Renal cortex interstitium (tissue), 15 donors: ENCODE measurements at places on chromosomes 12 and 14. TPM values are rescaled to one million over a fixed set of nuclear protein-coding genes. Genes with fewer than 3 reads are reported as not detected.

- no peak for DNase-seq
Observed at GRCh38 chr12:123516216-123516780, 17.2 kb downstream of the RILPL1 start.

DNA sequence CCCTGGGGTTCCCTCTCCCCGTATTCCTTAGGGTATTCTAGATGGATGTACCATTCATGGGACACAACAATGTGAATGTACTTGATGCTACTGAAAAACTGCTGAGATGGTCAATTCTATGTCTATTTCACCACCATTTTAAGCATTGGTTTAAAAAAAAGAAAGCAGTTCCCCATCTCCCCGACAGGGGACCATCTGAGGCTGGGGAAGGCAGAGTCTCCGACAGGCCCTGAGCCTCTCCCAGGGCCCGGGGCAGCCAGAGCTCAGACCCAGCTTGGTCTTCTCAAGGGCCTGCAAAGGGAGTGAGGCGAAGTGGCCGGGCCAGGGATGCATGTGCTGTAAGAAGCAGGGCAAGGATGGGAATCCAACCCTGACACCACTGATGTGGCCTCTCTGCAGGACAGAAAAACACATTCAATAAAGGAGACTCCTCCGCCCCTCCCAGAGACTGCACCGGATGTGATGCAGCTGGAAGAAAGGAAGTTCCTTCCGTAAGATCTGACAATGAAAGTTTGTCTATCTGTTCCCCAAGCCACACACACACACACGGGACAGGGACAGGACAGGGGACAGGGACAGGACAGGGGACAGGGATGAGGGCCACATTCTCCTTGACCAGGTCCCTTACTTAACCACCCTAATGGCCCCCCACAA is 234.1 kb downstream of the BCL11B start:
- DNase-seq = no peak

GRCh38 chr14:23160924-23161522 is 22.4 kb downstream of the SLC7A8 start:
- no peak for DNase-seq

GRCh38 chr12:1073652-1074051 is 82.6 kb downstream of the ERC1 start:
- no peak for DNase-seq

DNA sequence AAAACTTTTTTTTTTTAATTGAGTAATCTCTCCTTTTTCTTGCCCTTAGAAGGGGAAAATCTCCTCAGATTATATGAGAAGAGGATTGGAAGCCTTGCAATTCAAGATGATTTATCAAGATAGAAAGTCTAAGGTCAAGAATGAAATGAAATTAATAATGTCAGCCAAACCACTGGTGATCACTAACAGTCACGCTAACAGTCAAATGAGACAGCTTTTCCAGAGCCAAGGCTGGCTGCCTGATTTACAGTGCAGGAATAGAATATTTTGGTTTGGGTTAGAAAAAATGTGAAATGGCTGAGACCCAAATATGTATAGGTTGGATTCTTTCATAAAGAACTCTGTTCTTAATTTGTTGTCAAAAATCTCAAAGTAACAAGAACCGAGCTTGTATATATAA is 204.3 kb downstream of the PPM1H start:
- DNase-seq = no peak

DNA sequence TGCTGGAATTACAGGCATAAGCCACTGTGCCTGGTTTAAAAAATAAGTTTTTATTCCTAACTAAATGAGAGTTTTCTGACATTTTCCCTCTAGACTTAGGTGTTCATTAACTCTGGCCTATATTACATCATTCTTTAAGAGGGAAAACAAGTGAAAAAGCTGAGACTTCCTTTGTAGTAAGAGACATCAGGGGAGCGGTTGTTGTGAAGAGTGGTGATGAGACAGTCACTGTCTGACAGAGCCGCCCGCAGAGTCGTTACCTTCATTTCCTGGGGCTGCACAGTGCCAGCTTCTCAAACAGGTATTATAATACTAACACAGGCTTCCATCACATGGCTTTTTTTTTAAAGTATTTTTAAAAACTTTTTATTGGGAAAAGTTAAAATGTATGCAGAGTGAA is 19.7 kb upstream of the TDRD9 start:
- DNase-seq = no peak

GRCh38 chr12:108832730-108833354 is 24.5 kb downstream of the SSH1 start:
- no peak for DNase-seq

- DNase-seq = no peak
Observed at GRCh38 chr14:93234798-93235197, 27.7 kb downstream of the UBR7 start.

GRCh38 chr14:71214241-71214640 is 307.0 kb downstream of the PCNX1 start:
- no peak for DNase-seq

Gene FBLN5
- 166 TPM for polyA plus RNA-seq

- DNase-seq = peak; percentile 83
Observed at GRCh38 chr12:46372544-46373300, at the start of gene SLC38A2. Gene SLC38A2, minus strand, starts transcription at chr12:46372773. Its CDS starts 1,480 bp downstream, at chr12:46371293.

DNA sequence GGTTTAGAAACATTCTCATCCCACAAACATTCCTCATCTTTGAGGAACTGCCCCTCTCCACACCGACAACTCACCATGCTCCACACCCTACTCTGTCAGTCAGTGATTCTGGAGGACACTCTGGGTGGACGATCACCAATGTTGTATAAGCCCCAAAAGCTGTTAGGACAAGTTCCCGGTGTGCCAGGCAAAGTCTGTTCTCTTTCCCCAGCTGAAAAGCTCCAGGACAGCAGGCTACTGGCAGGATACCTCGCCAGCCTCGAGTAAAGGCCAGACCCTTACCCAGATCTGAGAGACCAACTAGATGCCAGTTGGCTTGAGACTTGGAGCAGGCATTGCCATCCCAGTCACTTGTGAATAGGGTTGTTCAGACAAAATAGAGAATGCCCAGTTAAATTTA is 12.0 kb downstream of the KRT5 start:
- DNase-seq = no peak

Gene KIF26A
- polyA plus RNA-seq = 6.2 TPM

GRCh38 chr12:23585782-23586163 is 363.7 kb downstream of the SOX5 start:
- DNase-seq = no peak

DNA sequence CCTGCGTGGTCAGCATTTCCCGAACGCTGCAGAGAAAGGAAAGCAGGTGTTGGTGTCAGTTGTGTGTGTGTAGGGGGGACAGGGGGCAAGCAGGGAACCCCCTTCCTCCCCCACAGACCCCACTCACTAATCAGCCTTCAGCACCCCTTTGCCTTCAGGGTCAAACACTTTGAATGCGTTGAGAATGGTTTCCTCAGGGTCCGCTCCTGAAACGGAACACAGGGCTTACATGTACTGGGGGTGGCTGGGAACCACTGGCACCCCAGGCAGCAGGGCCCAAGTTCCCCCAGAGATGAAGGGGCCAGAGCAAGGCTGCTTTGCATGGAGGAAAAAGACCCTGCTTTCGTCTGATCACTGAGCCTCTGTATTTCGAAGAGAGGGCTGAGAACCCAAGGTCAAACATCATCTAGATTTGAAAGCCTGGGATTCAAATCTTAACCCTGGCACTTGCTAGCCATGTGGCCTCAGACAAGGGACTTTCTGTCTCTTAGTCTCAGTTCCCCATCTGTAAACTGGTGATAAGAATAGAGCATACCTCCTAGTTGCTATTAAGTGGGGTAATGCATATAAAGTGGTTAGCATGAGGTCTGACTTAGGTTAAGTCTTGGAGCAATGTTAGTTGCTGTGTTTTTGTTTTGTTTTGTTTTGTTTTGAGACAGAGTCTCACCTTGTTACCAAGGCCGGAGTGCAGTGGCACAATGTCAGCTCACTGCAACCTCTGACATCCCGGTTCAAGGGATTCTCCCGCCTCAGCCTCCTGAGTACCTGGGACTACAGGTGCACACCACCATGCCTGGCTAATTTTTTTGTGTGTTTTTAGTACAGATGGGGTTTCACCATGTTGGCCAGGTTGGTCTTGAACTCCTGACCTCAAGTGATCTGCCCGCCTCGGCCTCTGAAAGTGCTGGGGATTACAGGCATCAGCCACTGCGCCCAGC is 7.0 kb downstream of the MYL2 start:
- no peak for DNase-seq

Gene LGMN
- 135 TPM for polyA plus RNA-seq

GRCh38 chr14:97415907-97416306 is 618.7 kb downstream of the VRK1 start:
- no peak for DNase-seq

GRCh38 chr12:46459111-46459510 is 86.5 kb upstream of the SLC38A2 start:
- DNase-seq = no peak

DNA sequence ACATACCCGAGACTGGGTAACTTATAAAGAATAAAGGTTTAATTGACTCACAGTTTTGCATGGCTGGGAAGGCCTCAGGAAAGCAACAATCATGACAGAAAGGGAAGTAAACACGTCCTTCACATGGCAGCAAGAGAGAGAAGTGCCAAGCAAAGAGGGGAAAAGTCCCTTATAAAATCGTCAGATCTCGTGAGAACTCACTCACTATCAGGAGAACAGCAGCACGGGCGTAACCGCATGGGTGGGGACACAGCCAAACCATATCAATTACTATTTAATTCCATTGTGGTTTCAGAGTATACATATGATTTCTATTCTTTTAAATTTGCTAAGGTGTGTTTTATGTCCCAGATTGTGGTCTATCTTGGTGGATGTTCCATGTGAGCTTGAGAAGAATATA is 117.9 kb downstream of the SCAF11 start:
- no peak for DNase-seq

GRCh38 chr14:66974397-66975025 is 214.7 kb upstream of the GARIN2 start:
- no peak for DNase-seq

- no peak for DNase-seq
Observed at GRCh38 chr12:61412201-61412600, 848.0 kb upstream of the USP15 start.

DNA sequence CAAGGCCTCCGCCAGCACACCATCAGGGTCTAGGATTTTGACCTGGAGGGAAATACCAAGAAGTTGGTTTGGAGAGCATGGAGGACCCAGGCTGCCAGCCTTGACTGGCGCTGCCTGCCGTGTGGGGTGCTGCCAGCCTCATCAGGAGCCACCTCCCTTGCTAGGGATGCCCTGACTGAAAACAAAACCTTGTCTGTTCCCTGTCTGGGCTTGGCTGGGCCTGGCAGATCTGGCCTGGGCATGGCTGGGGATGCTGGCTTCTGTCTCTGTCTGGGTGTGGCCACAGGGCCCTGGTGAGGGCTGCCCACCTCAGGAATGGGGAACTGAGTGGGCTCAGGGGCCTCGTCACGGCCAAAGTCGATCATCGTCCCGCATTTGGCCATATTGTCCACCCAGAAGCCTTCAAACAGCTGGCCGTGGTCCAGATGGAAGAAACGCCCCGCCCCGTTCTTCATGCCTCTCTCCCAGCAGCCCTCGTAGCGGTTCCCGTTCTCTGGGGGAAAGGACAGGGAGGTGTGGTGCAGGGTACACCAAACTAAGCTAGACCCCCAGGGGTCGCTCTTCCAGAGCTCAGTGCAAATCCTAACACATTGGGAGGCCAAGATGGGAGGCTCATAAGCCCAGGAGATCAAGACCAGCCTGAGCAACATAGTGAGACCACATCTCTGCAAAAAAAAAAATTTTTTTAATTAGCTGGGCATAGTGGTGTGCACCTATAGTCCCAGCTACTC is 16.5 kb downstream of the MORN3 start:
- DNase-seq = no peak

- no peak for DNase-seq
Observed at GRCh38 chr12:12171991-12172511, 94.8 kb downstream of the LRP6 start.

- DNase-seq = no peak
Observed at GRCh38 chr12:94012590-94012989, 135.8 kb upstream of the PLXNC1 start.

Gene MRPL52
- 76.1 TPM for polyA plus RNA-seq

GRCh38 chr14:96354246-96354645 is 8.9 kb downstream of the ATG2B start:
- DNase-seq = no peak

Gene SIX6
- polyA plus RNA-seq = 0.05 TPM

Gene POTEM
- polyA plus RNA-seq = not detected

DNA sequence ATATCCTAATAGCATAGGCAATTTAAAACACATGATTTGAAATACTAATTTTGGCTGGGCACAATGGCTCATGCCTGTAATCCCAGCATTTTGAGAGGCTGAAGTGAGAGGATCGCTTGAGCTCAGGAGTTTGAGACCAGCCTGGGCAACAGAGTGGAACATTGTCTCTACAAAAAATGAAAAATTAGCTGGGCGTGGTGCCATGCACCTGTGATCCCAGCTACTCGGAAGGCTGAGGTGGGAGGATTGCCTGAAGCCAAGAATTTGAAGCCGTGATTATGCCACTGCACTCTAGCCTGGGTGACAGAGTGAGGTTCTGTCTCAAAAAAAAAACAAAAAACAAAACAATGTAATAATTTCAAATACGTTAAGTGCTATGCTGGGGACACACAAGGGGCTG is 83.3 kb downstream of the SSPN start:
- DNase-seq = no peak

Gene ITGA5
- polyA plus RNA-seq = 50.6 TPM

Gene TMEM229B
- 2.5 TPM for polyA plus RNA-seq

DNA sequence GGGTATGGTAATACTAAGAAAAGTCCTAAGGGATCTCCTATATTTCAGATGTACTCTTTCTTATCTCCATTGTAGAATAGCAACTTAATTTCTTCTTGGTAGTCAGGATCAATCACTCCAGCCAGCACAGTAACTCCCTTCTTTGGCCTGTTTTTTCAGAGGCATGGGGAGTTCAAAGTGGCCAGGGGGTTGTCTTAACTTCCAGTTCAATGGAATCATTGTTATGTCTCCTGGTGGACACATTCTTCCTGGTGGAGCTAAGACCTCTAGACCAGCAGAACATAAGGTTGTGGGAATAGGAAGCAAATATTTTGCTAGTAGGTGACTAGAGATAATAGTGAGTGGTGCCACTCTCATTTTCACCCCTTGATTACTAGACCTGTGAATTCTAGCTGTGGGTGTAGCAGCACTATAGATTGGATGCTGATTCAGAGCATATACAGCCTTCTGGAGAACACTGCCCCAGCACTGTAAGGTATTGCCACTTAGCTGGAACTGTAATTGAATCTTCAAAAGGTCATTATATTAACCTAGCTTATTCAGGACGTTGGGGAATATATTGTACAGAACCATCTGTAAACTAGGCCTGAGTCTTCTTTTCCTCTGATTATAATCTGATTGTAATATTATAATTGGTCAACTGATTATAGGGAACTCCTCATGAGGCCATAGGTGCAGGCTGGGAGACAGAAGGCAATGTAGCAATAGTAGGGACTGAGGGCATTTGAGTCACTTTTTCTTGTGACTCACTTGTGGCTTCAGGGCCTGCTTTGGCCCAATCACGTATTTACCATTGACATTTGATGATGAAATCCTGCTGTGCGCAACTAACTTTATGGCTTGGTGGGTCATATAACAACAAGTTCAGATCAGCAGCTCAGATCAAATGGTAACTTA is 60.2 kb upstream of the ATP2B1 start:
- DNase-seq = no peak
